ENCODE measurements at places on chromosomes 4 and X.

- DNase-seq = peak; percentile 17
Observed at GRCh38 chrX:103607364-103608305, at the start of gene TCEAL3. Gene TCEAL3 (plus strand): TSS chrX:103607963. CDS start chrX:103609065, 1,102 bp downstream.

GRCh38 chr4:158809611-158810486, 41.0 kb downstream of the FNIP2 start:
- DNase-seq = no peak

DNA sequence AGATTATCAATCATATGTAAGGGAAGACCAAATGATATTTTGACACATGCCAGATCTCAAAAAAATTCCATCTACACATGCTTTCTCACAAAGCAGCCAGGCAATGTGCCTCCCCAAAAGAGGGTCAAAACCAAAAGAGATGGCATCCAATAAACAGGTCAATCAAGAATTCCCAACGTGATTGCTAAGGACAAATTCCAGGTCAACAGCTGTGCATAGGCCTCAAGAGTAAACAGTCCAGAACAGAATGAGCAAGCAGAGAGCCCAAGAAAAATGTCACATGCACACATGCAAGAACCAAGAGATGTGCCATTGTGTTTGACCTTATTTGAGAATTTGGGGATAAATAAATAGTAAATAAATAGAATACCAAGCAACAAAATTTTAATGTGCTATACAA, 136.7 kb downstream of the APBB2 start:
- DNase-seq = no peak

- no peak for DNase-seq
Observed at GRCh38 chr4:66855956-66856355, 689.3 kb downstream of the CENPC start.

GRCh38 chr4:13476915-13477314, 7.2 kb downstream of the RAB28 start:
- DNase-seq = no peak

DNA sequence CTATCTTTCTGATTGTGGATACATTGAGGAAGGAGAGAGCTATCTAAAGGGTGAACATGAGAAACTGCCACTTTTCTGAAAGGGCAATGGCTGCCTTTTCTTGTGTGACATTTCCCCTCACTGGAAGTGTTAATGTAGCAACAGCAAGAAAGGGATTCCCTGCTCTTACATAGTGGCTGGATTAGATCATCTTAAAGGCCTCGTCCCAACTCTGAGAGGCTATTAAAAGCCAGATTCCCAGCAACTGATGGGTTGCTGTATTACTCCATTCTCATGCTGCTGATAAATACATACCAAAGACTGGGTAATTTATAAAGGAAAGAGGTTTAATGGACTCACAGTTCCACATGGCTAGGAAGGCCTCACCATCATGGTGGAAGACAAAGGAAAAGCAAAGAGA, 33.7 kb upstream of the ADH7 start:
- no peak for DNase-seq

DNA sequence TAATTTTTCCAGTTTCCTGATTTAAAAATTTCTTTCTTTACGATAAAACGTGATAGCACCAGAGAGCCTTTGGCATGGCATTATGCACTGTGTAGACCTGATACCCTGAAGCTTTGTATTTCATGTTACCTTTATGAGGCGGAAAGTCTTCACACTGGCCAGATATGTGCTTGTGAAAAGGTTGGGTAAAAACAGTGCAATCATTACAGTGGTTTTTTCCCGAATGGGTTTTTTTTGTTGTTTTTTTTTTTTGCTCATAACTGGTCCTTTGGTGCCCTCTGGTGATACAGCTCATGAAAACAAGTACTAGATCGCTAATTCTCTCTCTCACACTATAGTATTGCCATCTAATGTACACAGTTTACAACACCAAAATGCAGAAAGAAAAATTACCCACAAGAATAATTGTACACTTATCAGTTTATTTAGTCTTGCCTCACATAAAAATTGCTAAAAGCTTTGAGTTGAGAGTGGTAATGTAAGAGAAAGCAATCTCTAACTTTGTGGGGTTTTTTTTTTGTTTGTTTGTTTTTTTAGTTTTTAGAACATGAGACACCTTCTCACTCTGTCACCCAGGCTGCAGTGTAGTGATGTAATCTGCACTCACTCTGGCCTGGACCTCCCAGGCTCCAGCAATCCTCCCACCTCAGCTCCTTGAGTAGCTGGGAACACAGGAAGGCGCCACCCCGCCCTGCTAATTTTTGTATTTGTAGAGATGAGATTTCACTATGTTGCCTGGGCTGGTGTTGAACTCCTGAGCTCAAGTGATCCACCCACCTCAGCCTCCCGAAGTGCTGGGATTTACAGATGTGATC, 21.3 kb downstream of the SPCS3 start:
- no peak for DNase-seq

DNA sequence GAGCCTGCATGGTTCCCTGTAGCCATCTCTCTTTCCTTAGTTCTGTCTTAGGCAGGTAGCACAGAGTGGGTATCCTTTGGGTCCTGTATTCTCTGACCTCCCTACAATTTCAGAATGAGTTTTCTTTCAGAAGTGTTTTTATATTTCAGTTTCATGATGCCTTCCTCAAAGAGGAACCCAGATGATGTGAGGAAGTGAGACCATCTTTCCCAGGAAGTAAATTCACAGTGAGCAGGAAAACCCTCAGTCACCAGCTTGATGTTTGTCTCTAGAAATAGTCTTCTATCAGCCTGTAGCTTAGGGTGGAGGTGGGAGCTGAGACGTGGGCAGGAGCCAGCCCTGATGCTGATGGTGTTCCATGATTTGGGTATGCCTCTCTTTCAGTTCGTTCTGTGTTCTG, 16.9 kb downstream of the PLAC1 start:
- DNase-seq = no peak

DNA sequence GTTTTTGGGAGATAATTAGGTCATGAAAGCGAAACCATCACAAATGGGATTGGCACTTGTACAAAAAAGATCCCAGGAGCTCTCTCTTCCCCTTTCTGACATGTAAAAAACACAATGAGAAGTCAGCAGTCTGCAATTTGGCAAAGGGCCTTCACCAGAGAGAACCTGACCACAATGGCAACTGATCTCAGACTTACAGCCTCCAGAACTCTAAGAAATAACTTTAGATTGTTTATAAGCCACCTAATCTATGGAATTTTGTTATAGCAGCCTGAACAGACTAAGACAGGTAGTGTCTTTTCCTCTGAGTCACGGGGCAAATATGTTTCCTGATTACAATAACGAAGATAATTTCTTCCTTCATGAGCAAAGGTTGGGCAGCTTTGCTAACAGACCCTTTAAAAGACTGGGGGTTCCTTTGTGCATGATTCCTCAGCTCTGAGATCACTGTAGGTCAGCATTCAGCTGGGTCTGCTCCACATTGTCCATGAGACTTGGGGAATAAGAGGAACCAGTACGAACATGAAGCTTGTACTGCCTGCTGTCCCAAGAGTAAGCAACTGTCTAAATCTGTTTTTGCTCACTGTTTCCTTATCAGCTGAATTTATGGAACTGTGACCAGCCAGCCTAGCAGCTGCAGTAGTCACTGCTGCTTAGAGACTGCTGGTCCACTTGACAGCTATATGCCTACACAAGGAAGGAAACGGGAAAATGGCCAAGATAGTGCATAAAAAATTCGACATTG, 191.6 kb downstream of the ANAPC10 start:
- no peak for DNase-seq

- DNase-seq = peak; percentile 24
Observed at GRCh38 chrX:70196961-70197720, 19.9 kb downstream of the DGAT2L6 start.

- no peak for DNase-seq
Observed at GRCh38 chr4:83331956-83332355, 2.7 kb downstream of the HPSE start.
